Amniotic epithelial cell (primary cell): ENCODE measurements at places on chromosomes 11 and 22.

GRCh38 chr11:101277036-101277435 is 147.4 kb upstream of the PGR start:
- no peak for DNase-seq

GRCh38 chr22:27632451-27633295 is 168.9 kb downstream of the MN1 start:
- DNase-seq, result no peak

DNA sequence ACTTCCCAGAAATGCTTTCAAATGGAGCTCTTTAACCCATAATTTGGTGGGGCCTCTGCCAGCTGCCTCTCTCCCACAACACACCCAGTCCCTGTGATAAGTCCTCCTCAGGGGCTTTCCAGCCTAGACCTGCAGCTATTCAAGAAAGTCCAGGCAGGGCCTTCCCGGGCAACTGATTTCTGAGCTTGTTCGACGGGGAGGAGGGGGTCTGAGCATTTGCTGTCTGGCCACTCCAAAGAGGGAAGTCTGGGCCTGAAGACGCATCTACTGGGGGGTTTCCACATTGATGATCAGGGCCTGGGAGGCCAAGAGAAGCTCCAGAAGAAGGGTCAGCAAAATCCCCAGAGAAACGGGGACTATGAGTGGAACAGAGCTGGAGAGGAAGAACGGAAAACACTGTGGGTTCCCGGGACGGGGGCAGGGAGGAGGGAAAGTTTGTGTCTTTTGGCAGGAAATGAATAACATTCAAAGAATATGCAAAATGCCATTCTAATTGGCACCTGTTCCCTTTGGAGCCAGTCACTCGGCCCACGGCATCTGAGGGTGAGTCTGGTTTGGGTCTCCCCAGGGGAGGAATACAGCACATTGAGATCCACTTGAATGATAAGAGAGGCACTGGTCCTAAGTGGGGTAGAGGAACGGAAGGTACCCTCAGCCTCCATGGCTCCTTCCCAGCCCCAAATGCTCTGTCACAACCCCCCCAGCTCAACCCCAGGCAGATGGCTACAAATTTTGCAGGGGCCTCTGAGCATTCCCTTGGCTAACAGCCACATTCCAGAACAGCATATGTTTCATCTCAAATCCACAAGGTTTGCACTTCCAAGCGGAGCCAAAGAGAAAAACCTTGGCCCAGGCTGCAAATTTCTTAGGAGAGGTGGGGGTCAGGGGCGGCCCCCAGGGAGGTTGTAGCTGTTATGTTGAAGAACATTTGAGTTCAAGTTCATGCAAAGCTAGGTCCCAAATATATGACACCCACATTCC is 72.0 kb downstream of the RPUSD4 start:
- DNase-seq, result peak; percentile 84

DNA sequence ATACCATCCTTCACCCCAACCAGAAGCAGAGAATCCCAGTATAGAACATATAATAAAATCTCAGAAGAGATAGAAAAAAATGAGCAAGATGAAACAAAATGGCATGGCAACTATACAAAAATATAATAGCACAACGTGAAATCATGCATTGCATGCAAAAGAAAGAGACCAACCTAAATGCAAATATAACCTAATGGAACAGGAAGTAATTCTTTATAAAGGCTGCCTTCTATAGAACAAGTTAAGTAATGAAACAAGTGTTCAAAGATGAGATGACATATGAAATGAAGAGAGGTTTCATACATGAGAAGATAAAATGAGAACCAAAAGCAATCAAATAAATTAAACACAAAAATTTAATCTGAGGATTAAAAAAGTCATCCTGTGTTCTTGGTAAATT is 18.5 kb upstream of the ARHGAP20 start:
- no peak for DNase-seq

GRCh38 chr22:22368516-22368915 is 123.9 kb downstream of the VPREB1 start:
- no peak for DNase-seq

DNA sequence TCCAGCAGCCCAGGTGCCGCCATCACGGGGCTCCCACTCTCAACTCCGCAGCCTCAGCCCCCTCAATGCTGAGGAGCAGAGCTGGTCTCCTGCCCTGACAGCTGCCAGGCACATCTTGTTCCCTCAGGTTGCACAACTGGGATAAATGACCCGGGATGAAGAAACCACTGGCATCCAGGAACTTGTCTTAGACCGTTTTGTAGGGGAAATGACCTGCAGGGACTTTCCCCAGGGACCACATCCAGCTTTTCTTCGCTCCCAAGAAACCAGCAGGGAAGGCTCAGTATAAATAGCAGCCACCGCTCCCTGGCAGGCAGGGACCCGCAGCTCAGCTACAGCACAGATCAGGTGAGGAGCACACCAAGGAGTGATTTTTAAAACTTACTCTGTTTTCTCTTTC is at the start of gene SAA1:
Gene SAA1, plus strand, starts transcription at position 316 of the 400 bp plus-strand sequence. CDS start 624 bp downstream, outside the sequence.
- DNase-seq, result peak; percentile 79

DNA sequence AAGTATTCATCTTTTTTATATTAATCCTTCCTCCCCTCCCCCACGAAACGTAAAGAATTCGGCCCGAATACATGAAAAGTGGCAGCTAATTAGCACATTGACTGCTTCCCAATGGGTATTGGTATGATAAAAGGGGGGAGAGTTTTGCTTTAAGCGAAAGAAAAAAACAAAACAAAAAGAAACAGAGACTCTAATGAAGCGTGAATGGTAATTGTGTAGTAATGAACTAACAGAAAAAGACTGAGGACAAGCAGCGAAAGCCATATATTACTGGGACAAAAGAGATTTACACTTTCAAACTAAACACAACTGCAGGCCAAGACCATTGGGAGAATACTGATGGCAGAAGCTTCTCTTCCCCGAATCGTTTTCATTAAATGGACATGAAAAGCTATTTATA is 2.5 kb downstream of the DBX1 start:
- DNase-seq, result no peak

- DNase-seq, result peak; percentile 50
These were observed 81.2 kb downstream of the OR5AK2 start for GRCh38 chr11:57069942-57070341.

GRCh38 chr11:100726680-100727079 is 39.6 kb downstream of the ARHGAP42 start:
- DNase-seq, result no peak

- no peak for DNase-seq
These were observed 78.0 kb downstream of the RCN1 start for GRCh38 chr11:32168924-32169323.

GRCh38 chr22:24460418-24461089 is 33.2 kb downstream of the ADORA2A start:
- peak; percentile 63 for DNase-seq

DNA sequence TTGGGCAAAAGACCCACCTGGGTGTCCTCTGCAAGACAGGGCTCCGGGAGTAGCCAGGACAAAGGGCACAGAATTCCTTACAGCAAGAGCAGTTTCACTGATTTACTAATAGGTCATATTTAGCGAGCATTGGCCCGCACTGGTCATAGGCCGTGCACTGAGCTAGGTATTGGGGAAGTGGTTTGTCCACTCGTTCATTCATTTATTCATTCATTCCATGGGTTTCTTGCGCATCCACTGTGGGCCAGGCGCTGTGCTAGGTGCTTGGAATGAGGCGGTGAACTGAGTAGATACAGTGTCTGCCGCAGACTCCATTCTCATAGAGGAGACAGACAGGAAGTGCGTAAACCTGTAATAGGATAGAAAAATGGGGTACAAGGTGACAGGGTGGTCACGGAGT is 13.2 kb upstream of the LINC01488 start:
- no peak for DNase-seq

- DNase-seq, result peak; percentile 66
These were observed 1.8 kb downstream of the ARHGAP1 start for GRCh38 chr11:46698597-46698996.

DNA sequence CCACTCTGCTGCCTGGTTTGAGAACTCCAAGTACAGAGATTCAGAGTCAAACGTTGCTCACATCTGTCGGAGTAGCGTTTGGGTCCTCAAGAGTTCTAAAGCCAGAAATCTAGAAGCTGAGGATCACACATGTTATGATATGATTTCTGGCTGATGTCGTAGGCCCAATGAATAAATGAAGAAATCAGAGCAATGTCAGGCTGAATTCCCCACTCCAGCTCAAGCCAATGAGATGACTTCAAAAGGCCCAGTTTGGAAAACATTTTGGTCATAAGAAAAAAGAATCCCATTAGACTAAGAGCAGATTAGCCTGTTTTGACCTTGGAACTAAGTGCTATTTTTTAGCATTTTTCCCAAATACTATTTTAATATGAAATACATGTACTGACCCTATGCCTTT is 106.7 kb downstream of the ETS1 start:
- DNase-seq, result no peak

GRCh38 chr11:75474240-75474639 is 41.2 kb upstream of the KLHL35 start:
- DNase-seq, result peak; percentile 44

- no peak for DNase-seq
These were observed 1.5 kb upstream of the ALDH3B1 start for GRCh38 chr11:68008381-68009337.

DNA sequence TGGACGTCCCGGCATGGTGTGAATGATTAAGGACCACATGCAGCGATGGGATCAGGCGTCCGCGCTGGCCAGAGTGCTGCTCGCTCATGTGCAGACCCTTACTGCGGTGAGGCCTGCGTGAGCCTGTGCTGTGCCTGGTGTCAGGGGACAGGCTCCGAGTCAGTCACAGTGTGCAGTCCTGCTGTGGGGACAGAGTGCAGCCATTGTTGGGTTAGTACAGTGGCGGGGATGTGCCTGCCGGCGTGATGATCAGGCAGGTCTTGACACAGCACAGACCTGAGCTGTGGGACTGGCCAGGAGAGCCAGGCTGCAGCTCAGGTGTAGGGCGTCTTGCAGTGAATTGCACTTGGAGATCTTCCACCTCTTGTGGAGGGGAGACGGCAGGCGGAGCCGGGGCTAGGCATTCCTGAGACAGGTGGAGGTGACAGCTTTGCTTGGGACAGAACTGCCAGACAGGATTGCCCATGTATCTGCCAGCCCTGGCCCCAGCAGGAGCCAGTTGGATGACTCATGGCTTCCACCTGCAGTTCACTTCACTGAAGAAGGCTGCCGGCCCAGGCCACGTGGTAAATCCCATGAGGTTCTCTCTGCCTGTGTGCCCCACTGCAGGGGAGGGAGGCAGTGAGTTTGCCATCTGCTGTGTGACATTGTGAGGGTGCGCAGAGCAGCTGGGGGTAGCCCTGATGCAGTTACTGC is 17.3 kb downstream of the TRMU start:
- peak; percentile 36 for DNase-seq

GRCh38 chr11:63567044-63567840 is 4.1 kb upstream of the PLAAT2 start:
- peak; percentile 97 for DNase-seq

GRCh38 chr11:2844116-2844842 is 41.3 kb downstream of the CDKN1C start:
- no peak for DNase-seq

DNA sequence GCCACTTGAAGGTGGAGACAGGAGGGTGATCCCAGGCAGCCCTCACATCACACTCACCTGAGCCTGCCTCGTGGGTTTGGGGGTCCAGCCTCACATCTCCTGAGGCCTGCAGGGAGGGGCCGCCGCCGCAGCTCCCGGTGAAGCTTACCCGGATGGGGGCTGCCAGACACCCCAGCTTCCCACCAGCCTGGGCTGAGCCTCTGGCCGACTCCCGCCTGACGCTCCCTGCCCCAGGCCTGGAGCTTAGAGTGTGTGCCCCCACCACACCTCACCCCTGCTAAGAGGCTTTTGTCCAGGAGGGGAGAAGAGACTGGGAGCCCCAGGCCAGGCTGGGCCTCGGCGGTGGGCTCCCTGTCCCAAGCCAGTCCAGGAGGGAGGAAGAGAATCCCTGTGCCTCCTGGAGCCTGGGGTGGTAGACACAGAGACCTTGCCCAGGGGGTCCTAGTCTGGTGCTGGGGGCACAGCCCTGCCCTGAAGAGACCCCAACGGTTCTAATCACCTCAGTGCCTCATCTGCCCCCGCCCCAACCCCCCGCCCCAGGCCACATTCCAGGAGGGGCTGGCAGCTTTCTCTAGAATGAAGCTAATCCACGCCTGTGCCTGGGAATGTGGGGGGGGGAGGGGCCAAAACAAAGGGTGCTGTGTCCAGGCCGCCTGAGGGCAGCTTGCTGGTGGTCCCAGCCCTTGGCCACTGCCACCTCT is at the start of gene SLC16A8:
Gene SLC16A8, minus strand, starts transcription at position 254 of the 701 bp plus-strand sequence. CDS start 1,311 bp downstream, outside the sequence.
- no peak for DNase-seq

GRCh38 chr11:122275508-122275907 is 159.5 kb upstream of the BLID start:
- no peak for DNase-seq

DNA sequence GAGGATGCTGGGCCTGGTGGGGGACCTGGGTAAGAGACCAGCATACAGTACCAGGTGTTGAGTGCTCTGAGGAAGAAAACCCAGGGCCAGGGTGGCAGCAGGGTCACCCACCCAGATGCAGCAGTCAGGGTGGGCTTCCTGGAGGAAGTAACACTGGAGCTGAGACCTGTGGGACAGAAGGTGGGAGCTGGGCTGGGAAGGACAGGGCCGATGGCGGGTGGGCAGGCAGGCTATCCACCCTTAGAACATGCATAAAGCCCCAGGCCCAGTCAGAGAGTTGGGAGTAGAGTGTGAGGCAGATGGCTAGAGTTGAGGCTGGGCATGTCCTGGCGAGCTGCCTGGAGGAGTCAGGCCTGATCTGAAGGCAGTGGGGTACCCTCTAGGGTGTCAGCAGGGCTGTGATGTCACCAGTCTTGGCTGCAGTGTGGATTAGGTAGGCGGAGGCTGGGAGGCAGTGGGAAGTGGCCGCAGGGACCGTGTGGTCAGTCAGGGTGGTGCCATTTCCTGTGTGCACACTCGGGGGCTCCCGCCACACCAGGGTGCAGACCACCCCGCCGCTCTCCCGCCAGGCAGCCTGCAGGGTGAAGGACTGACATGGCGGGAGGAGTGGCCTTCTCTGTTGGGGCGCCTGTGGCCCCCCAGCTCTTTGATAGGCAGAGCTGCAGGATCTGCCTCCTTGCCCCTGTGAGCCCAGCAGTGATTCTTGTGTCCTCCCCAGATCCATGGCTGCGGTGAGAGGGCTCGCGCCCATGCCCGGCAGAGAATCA is 35.3 kb downstream of the IGHMBP2 start:
- DNase-seq, result no peak

GRCh38 chr11:57680552-57680874 is 12.6 kb downstream of the ZDHHC5 start:
- DNase-seq, result peak; percentile 15

DNA sequence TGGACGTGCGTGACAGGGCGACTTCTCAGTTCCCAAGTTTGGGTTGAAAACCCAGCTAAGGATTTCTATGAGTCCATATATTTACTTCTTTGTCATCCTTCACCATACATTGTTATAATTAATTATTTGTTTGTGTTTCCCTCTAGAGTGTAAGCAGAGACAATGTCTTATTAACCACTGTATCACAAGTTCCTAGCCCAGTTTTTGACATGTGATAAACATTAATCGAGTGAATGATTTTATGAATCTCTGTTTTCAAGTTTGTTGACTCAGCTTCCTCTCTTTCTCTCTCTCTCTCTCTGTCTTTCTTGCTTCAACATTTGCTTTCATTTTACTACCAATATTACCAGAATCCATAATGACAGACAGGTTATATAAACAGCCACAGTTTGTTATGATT is 1259.6 kb upstream of the TENM4 start:
- DNase-seq, result no peak

GRCh38 chr11:58525037-58525614 is 17.2 kb upstream of the OR5B21 start:
- DNase-seq, result no peak
